ENCODE measurements at places on chromosomes 5 and 9.

DNA sequence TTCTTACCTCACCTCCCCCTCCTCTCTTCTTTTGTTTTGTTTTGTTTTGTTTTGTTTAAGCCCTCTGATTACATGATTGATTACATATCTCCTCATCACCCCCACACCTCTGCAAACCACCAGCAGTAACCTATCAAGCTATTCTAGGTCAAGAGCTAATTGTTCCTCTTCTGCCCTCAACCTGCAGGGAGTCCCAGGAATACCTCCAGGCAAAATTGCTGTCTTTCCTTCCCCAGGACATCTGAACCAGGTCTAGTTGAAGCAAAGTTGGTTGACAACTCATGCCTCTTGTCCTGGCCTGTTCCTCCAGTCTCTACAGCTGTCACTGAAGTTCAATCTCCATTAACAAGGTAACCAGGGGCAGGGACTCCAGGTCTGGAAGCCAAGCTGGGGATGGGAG is 80.0 kb upstream of the PTGER4 start:
- DNase-seq, result no peak

- peak; percentile 39 for DNase-seq
Observed at GRCh38 chr9:112751056-112751795, 666 bp downstream of the SNX30 start.

DNA sequence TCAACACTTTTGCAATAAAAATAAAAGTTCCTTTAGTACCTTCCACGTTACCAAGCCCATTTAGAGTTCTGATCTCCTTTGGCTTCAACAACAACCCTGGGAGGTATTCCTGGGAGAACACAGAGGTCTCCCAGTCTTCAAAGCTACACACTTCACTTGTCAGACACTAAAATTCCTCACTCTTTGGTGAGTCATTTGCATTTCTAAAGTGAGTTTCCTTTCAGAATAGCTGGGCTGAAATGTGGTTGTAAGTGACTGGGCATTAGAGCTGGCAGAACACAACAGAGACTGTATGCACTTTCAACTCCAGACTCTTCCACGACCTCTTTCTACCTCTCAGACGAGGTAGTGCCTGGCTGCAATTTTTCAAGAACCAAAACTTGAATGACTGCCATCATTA is 11.5 kb upstream of the F2RL1 start:
- no peak for DNase-seq

DNA sequence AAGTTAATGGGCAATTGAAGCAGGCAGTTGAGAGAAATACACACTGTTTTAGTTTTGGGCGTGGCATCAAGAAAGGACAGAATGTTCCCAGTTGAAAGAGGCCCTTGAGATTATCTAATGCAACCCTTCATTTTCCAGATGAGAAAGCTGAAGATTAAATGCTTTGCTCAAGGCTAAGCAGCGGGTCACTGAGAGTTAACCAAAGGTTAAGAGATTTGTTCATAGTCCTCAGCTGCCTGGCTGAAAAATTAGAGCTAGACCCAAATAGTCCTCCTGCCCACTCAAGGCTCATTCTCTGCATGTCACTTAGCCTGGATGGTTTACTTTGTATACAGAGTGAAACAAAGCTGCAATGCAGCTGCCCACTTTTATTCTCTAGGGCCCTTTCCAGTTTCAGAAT is 46.7 kb upstream of the MAMDC2 start:
- peak; percentile 66 for DNase-seq

DNA sequence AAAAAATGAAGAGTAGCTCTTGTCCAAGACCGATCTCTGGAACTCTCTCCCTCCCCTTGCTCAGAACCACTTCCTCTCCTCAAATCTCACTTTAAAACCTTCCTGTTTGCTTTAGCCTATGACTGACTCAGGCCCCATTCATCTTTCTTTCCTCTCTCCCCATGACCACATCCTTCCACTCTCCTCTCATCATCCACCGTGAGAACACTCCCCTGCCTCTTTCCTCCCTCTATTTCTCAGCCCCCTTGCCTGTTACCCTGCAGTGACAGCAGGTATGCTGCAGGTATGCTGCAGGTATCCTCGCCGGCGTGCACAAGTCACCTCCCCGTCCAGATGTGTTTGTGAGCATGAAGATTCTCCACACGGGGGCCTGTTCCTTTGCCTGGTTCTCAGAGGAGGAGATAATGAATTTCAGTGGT is 505.3 kb downstream of the CCDC171 start:
- no peak for DNase-seq

- no peak for DNase-seq
Observed at GRCh38 chr5:152007653-152008335, 83.1 kb upstream of the GLRA1 start.

- peak; percentile 41 for DNase-seq
Observed at GRCh38 chr9:105608721-105609598, 51.0 kb downstream of the FKTN start.

GRCh38 chr5:5483880-5484598 is 61.6 kb downstream of the ICE1 start:
- DNase-seq, result no peak

GRCh38 chr5:151483647-151484046 is 36.2 kb downstream of the SLC36A1 start:
- DNase-seq, result no peak

DNA sequence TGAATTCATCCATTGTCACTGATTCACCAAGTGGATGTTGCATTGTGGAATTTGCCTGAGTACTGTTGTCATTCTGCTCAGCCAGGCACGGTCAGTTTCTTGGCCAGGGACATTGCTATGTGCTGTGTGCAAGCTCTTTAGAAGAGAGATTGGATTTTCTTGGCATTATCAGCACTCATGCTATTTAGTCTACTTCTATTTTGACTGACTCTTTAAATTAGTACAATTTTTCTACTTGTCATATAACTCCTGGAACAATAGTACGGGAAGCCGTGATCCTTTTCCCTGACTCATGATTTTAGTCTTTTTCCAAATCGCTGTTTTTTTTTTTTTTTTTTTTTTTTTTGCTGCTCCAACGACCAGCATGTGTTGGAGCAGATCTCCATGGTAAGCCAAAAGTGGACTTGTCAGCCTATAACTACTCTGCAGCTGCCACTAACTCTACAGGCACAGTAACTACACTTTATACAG is 129.7 kb downstream of the CDC42SE2 start:
- no peak for DNase-seq

- DNase-seq, result no peak
Observed at GRCh38 chr9:92392690-92393089, 11.7 kb downstream of the OGN start.

GRCh38 chr9:134783699-134784039 is 96.9 kb upstream of the FCN2 start:
- no peak for DNase-seq

GRCh38 chr5:88778736-88779135 is 104.2 kb downstream of the MEF2C start:
- DNase-seq, result no peak

DNA sequence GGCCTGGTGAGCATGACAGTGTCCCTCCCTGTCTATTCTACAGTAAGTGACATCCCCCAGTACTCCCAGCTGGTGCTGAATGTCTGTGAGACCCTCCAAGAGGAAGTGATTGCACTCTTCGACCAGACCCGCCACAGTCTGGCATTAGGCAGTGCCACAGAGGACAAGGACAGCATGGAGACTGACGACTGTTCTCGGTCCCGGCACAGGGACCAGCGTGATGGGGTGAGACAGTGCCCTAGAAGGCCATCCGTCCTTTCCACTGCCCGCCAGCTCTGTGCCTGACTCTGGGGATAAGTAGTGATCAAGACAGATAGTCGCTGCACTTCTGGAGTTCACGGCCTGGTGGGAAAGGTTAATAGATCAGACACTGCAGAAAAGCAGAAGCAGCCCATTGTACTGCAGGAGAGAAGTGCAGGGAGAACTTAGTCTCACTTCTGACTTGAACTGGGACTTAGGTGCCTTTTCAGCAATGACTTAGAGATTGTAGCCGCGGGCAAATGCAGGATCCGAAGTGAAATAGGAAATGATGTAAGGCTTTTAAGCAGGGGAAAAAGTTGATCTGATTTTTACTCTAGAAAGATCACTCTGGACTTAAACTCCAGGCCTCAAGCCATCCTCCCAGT is 28.4 kb downstream of the SH3GLB2 start:
- DNase-seq, result no peak

- DNase-seq, result no peak
Observed at GRCh38 chr9:128895556-128895955, 13.6 kb downstream of the LRRC8A start.

- no peak for DNase-seq
Observed at GRCh38 chr5:149930749-149931574, 13.6 kb downstream of the PDE6A start.

GRCh38 chr9:95876138-95876444 is 600 bp downstream of the ERCC6L2 start:
- no peak for DNase-seq

GRCh38 chr9:129838707-129839259 is 3.5 kb downstream of the USP20 start:
- no peak for DNase-seq

DNA sequence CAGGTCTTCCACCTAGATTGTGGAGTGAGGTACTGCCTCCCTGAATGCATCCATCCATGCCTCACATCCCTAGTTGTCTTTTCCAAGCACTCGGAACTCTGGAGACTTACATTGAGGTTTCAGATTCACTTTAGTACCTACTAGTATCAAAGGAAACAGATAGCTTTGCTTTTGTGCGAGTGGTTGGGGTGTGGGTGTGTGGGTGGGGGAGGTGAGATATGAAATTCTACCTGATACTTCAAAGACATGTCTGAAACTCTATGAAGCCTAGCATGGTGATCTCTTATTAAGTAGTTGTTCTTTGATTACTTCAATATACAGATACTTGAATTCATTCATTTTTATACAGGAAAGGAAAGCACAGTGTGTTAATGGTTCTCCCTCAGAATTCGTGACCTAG is 64.4 kb downstream of the MCCC2 start:
- no peak for DNase-seq

DNA sequence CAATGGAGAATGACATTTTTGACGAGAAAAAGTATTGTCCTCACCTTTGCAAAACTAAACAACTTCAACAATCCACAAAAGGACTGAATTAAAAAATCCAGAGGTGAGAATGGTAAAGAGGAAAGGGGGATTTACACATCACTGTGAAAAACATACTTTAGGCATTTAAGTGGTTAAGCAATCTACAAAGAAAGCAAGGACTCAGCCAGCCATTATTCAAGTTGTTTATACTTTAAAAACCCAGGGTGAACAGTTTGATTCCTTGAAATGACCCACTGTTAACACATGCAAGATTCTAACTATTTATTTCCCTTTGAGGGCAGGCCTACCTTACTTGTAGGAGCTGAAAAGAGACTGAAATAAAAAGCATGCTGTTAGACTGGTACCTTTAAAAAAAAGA is 29.3 kb downstream of the TUT7 start:
- no peak for DNase-seq

- no peak for DNase-seq
Observed at GRCh38 chr5:158529454-158529853, 570.3 kb downstream of the EBF1 start.

GRCh38 chr5:200985-201384 is 9.7 kb downstream of the LRRC14B start:
- DNase-seq, result no peak

DNA sequence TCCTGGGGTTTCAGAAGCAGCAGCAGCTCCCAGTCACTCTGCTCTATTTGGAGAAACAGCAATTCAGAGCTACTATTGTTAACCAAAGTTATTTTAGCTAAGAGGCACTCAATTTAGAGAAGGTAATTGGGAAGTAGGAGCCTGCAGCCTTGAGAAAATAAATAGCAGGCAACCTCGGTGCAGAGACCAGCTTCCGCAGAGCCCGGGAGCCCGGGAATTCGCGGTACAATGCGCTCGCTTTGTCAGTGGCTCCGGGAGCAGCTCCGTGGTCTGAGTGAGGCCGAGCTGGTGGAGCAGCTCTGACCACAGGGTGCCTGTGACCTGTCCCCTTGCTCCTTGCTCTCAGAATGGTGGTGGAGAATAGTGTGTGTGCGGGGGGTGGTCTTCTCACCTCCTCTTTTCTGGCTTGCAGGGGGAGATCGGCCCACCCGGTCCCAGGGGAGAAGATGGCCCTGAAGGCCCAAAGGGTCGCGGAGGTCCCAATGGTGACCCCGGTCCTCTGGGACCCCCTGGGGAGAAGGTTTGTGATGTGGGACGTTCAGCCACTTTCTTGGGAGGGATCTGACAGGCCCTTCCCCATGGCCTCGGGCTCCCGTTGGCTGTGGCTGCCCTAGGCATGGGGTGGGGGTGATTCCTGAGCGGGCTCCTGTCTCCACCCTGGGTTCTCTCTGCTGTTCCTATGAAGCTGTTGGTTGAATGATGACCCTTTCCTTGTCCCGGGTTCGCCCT is 95.9 kb upstream of the FCN2 start:
- no peak for DNase-seq

DNA sequence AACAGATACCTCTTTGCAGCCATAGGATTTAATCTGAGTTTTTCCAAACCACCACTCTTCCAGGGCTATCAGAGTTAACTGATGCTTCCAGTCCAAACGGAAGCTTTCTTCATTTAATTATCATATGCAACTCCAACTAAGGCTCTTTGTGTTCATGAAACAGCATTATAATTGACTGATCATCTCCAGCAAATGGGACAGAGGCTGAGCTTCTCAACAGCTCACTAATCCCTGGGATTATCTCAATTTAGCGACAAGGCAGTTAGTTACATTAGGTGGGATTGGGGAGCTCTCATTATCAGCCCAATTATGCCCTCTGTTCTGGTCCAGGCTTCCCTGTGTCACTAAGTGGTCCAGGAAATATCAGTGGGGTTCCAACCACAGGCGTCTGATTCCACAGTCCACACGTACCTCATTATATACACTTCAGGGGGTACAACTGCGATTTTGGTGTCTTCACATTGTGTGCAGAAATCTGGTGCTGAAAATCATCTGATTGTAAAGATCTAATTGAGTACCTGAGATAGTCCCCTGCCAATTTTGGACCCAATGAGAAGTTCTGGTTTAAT is 313.5 kb upstream of the PANK3 start:
- no peak for DNase-seq

DNA sequence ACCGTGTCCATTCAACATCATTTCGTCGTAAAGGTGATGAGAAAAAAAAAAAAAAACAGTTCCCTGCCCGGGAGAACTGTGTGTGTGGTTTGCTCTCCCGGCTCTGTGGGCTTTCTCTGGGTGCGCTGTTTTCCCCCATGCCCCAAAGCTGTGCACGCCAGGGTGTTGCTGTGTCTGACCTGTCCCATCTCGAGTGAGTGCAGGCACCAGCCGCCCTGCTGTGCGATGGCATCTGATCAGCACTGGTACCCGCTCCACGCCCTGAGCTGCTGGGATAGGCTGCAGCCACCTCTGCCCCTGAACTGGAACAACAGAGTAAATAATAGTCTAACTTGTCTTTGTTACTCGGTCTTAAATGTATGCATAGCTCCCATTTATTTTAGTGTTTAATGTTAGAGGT is 33.3 kb downstream of the CEP72 start:
- DNase-seq, result no peak

DNA sequence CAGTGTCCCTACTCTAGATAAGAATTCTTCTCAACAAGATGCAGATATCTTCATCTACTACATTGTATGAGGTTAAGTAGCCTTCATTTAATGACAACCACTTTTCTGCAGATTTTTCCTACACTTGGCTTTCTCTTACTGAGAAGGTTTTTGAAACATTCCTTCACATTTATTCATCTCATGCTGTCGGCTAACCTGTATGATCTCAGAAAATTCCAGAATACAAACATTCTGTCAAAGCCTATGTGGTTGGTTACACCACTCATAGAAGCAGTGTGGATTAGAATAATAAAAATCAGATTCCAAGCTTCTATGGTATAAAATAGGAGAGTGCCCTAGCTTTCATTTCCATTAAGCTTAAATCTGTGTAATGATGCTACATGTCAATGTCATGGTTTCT is 39.4 kb upstream of the ERCC6L2 start:
- DNase-seq, result no peak

Measured in NCI-H1092 (cell line).